ENCODE measurements at places on chromosomes 2 and 18.

GRCh38 chr2:71787476-71788185 is 334.3 kb downstream of the DYSF start:
- DNase-seq, result no peak

- DNase-seq, result no peak
Measured at GRCh38 chr2:235330775-235331451, 162.9 kb upstream of the AGAP1 start.

- no peak for DNase-seq
Measured at GRCh38 chr18:63283305-63284094, 36.1 kb downstream of the BCL2 start.

GRCh38 chr2:106142683-106143082 is 51.4 kb downstream of the UXS1 start:
- no peak for DNase-seq

GRCh38 chr2:45237850-45238542 is 228.7 kb upstream of the SIX2 start:
- no peak for DNase-seq

GRCh38 chr18:13460946-13461345 is 242.4 kb downstream of the LDLRAD4 start:
- no peak for DNase-seq

DNA sequence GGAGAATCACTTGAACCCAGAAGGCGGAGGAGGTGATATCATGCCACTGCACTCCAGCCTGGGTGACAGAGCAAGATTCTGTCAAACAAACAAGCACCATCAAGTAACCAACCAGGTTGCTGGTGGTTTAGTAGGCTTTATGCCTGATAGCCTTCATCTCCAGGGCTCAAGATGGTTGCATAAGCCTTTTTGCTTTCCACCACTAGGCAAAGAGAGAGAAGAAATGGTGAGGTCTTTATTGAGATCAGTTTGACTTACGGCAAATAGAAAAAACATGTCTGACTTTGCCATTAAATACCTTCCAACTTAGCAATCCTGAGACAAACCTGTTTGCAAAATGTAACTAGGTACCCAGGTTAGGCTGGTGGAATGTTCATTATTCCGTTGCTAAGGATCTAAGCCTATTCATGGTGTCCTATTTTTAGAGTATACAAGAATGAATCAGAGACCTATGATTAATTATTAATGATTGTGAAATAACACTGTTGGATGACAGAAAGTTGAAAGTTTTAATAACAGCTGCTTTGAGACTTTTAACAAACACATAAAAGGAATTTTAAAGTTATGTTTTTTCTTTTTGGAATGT is 53.5 kb upstream of the SLC38A11 start:
- DNase-seq, result no peak

DNA sequence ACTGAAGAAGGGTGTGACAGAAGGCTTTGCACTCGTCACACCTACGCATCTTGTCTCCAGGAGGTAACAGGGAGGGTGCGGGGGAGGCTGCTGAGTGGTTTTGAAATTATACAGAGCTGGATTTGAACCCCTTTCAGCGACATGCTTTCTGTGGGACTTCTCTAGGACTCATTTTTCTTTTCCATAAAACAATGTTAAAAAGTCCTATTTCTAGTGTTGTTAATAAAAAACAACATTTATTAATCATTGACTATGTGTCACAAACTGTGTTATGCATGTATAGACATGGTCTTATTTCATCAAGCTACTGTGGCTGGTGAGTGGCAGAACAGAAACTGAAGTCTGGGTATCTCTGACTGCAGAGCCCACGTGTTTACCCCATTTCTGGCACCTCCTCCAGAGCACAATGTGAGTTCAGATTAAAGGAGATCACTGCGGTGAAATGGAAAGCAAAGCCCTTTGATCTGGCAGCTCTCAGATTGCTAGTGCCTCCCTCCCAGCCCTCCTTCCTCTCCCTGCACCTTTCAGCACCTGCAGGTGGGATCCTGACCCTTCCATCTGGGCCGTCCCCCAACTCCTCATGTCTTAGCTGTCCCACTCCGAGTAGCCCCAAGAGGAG is 315.5 kb upstream of the MYT1L start:
- DNase-seq, result no peak

DNA sequence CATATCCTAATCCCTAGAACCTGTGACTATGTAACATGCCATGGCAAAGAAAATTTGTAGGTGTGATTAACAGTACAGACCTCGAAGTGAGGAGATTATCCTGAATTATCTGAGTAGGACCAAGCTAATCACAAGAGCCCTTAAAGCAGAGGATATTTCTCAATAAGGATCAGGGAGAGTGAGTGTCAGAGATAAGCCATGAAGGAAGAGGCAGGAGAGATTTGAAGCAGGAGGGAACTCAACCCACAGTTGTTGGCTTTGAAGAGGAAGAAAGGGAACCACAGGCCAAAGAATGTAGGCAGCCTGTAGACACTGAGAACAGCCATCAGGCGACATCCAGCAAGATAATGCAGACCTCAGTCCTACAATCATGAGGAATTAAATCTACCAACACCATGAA is 229.3 kb downstream of the NBAS start:
- no peak for DNase-seq

DNA sequence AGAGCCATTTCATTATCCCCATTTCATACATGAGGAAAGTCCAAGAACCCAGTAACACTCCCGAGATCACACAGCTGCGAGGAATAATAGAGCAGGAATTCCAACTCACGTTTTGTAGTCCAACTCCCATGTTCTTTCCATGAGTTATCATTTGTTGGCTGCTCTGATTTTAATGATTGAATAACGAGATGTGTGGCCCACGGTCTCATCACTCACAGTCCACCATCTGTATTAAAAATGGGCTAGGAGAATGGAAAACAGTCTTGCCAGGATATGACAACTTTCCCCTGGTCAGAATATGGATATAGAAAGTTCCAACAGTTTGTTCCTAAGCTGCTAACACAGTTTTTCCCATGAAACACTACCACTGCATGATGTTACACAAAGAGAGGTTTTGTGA is 147.5 kb downstream of the METTL4 start:
- DNase-seq, result no peak

DNA sequence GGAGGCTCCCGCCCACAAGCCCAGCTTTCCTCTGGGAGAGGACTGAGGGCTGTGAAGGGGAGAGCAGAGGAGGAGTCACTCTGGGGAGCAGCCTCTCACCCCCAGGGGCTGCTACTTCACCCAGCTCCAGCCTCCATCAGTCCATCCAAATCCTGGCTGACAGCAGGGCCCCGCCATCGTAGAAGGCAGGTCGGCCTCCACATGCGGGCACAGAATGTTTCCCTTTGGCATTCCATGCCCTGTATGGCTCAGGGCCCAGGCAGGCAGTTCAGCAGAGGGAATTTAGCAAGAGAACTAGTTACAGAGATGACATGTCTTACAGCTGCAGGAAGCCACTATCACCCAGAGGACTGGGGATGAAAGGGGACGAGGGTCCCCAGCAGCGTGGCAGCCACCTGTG is 6.4 kb upstream of the ODC1 start:
- no peak for DNase-seq

- no peak for DNase-seq
Measured at GRCh38 chr2:118232796-118233195, 144.5 kb downstream of the INSIG2 start.

DNA sequence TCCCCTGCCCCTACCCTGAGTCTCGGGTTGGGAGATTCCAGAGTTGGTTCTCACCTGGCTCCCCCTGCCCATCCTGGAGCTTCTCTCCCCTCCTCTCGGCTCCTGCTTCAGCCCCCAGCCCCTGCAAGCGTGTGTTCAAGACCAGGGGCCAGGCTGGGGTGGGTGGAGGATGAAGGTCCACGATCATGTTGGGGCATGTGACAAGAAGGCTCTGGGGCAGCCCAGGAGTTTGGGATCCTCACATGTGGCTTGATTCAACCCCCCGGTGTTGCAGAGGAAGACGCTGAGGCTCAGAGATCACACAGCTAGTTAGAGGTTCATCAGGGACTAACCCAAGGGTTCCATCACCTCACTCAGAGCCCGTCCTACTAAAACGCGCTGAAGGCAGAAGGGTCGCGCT is 14.2 kb upstream of the TUBB6 start:
- DNase-seq, result no peak

DNA sequence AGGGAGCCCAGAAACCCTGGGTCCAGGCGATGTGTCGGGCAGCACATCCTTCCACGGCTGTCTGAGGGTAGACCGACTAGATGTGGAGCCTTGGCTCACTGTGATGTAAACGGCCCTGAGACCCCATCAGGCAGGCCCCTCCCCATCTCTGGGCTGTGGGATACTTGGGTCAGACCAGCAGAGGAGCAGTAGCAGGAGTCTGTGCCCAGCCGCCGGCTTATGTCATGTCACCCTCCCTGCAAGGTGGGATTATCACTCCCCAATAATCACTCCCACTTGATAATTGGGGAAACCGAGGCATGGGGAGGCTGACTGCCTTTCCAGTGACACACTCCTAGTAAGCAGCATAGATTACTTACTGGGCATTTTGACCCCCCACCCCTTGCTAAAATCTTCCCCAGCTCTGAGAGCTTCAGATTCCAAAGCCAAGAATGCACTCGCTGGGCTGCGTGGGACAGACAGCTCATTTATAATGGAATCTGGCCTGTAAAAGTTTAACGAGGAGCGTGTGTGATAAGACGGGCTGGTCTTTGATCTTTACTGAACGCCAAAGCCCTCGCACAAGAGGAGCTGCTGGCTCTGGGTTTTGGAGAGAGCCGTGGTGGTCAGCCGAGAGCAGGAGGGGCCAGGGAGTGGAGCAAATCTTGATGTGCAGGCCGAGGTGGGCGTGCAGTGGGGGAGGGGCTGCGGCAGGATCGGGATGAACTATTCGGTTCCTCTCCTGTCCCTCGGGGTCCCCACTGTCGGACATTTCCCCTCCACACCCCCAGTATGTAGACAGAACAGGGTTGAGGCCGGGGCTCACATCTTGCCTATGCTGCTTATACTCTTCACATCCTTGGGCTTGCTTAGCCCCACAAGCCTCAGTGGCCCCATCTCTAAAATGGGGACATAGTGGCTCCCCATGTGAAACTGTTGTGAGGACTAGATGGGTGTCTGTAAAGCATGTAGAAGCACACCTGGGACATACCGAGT is 200.0 kb downstream of the GLI2 start:
- DNase-seq, result no peak

DNA sequence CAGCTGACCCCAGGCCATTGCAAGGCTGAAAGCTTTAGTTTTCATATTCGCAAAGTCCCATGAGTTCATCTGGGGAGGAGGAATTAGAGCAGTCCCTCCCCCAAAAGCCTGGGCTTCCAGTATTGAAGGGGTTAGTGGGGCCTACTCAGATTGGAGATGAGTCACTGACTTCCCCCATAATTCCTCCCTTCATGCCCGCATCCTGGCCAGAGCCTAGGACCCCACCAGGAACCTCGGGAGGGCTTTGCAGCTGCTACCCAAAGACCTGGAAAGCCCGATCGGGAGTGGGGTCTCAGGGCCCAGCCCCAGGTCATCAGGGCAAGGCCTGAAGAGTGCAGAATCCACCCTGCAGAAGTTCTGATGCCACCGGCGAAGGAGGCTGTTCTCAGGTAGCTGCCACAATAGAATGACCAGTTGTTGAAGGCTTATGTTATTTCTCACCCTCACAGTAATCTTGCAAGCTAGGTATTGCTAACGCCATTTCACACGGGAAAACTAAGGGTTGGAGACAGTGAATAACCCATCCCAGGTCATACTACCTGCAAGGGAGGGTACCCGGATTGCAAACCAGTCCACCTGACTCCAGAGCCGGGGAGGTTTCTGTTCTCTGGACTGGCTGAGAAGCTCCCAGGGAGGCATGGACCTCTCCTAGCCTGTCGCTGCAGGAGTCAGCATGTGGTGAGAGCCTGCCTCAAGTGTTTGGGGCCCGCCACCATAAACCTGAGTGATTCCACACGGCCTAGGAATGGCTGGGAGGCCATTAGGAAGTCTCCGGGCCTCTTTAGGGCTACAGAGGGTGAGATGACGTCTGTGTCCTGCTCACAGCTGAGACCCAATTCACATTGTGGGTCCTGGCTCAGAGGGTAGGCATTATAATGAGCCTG is 5.8 kb upstream of the ARID5A start:
- no peak for DNase-seq

DNA sequence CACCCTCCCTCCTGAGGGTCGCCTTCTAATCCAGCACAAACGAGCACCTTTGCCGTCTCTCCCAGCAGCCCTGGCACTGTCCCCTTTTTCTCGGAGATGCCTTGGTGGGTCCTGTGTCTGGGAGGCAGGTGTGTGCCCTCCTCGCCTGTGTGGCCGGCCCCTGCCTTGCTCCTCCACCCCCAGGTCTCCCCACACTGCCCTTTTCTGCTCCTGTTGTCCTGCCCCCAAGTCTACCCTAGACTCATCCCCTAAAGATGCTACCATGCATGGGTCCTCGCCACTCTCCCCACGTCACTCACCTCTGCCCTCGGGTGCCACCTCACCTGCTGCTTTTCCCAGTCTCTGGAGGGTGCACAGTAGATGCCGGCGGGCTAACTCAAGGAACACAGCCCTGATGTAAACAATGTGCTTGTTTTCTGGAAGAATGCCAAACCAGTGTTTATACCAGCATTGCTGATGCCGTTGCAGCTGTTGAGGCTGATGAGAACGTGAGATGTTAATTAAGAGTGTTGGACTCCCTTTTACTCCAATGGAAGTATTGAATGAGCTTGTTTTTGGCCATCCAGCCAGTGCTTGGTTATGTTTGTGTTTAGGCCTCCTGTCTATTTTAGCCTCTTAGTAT is 223.1 kb downstream of the AGAP1 start:
- no peak for DNase-seq

DNA sequence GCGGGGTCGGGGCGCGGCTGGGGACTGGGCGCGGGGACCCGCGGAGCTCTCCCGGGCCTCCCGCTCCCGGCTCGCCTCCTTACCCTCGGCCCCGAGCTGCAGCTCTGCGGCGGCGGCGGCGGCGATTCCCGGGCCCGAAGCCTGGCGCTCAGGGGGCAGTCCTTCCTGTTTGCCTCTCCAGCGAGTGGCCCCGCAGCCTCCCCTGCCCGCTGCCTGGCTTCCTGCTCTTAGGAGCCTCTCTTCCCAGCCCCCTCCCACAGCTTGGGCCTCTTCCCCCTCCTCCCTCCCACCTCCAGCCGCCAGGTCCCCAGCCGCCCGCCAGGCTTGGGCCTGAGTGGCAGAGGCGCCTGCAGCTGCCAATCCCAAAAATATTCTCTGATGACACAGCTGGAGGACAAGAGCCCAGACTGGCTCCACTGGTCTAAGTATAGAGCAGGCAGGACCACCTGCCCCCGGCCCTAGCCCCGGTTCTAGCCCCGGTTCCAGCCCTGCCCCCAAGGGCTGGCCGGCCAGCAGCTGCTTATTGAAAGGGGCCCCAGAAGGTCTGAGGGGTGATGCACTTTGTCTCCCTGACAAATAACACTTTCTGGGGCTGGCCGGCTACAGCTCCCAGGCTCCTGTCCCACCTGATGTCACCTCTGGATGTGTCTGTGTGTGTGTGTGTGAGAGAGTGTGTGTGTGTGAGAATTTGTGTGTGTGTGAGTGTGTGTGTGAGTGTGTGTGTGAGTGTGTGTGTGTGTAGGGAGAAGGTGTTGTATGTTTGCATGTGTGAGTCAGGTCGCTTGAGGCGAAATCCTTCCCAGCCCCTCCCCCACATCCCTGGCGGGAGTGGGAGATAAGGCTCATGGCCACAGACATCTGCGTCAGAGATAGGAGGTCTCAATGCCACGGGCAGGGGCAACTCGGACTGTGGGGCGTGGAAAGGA is at the start of gene OBSL1:
OBSL1 (minus strand) TSS at position 229 of the 926 bp plus-strand sequence. CDS start 307 bp downstream, outside the sequence.
- DNase-seq, result no peak

GRCh38 chr18:46569211-46569610 is 87.8 kb downstream of the LOXHD1 start:
- DNase-seq, result no peak
